Hematopoietic multipotent progenitor cell treated with erythropoietin and hydrocortisone succinate and interleukin-3 and kit ligand, for 15 days (in vitro differentiated cells): ENCODE measurements at places on chromosomes 7 and 10.

- DNase-seq: no peak
Measured at GRCh38 chr7:46630031-46630430, 709.0 kb upstream of the IGFBP3 start.

DNA sequence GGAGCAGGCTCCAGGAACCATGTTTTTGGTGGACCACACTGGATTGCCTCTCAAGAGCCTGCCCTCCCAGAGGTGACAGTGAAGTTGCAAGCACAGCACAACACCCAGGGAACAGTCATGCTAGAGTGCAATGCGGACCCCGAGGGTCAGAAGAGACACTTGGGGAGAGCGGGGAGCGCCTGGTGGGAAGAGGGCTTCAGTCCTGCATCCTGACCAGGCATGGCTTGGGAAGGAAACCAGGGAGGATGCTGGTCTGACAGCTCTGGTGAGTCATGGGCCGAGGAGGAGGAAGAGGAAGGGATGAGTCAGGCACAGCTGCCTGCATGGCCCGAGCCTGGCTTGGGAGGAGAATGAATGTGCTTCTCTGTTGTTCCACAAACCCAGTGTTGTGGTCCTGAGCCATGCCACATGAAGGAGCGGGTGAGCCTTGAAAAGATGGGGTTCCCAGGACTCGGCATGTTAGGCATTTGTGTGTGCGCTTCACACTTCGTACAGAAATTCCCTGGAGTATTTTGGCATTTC is 29.5 kb upstream of the ANKRD2 start:
- no peak for DNase-seq

- DNase-seq: no peak
Measured at GRCh38 chr10:821322-821721, 110.2 kb downstream of the LARP4B start.

- no peak for DNase-seq
Measured at GRCh38 chr7:47477191-47478016, 104.5 kb downstream of the TNS3 start.

DNA sequence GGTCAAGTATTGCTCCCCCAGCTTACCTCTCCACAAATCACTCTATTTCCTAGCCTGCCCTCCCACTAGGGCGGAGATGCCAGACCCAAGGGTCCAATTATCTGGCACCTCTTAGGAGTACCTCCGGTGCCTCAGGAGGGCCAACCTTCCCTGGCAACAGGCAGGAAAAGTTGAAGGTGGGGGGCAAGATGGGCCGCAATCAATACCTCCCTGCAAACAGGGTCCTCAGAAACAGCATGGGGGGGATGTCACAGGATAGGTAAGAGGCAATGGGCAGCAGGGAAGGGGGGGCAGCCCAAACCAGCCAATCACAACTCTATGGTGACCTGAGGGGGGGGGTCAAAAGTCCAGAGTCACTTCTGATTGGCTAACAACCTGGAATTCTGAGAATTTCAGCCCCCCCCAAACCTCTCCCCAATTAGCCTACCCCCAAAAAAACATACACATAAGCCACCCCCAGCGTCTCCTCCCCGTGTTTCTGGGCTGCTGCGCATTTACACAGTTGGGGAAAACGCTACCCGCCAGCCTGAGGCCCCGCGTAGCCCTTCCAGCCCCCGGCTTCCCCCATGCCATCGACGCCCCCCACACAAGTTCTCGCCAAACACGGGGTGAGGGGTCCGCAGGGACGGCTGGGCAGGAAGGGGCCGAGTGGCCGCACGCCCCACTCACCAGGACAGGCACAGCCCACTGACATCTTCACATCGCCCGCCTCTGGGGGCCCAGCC is 589 bp downstream of the LDB1 start:
- DNase-seq: peak; percentile 61

DNA sequence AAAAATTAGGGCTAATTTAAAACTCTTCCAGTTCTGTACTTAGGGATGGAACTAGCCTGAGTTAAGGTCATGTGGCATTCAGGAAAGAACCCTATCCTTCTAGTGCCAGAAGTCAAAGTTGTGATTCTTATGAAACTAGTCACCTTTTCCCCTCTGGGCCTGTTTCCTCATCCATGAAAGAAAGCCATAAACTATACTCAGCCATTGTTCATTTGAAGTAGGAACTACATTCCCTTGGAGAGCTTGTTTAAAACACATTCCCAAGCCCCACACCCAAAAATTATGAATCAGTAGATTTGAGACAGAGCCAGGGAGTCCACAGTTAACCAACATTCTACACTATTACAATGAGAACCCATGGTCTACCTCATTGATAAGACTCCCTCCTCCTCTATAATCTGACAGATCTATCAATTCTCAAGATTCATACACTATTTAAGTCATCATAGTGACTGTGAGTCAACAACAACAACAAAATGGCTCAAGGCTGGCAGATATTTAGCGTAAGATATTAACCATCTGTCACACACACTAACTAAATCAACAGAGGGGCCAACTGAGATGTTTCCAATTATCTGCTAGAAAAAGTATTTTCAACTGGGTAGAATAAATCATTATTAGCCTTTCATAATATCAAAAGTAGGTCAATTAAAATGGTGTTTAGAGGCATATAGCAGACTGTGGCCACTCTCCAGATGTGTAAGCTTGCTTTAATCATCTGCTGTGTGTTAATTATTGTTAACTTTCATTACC is 102.3 kb downstream of the SLC25A13 start:
- DNase-seq: no peak

DNA sequence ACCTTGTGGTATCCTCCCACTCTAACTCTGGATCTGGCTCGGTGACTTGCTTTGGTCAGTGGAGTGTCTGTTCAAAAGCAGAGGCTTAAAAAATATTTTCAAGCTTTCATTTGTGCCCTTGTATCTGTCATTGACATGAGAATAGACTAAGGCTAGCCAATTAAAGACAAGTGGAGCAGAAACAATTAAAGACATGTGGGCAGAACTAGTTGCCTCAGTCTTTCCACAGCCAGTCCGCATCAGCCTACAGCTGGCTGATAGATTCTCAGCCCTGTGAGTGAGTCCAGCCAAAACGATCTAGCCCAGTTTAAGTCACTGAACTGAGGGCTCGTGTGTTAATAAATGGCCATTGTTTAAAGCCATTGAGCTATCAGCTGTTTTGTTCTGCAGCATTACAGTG is 185.2 kb upstream of the DGKB start:
- DNase-seq: no peak

- no peak for DNase-seq
Measured at GRCh38 chr7:108434010-108434409, 22.2 kb downstream of the NRCAM start.

GRCh38 chr7:133056370-133057238 is 25.3 kb downstream of the CHCHD3 start:
- no peak for DNase-seq

- no peak for DNase-seq
Measured at GRCh38 chr10:113665806-113666354, 2.0 kb upstream of the NRAP start.

DNA sequence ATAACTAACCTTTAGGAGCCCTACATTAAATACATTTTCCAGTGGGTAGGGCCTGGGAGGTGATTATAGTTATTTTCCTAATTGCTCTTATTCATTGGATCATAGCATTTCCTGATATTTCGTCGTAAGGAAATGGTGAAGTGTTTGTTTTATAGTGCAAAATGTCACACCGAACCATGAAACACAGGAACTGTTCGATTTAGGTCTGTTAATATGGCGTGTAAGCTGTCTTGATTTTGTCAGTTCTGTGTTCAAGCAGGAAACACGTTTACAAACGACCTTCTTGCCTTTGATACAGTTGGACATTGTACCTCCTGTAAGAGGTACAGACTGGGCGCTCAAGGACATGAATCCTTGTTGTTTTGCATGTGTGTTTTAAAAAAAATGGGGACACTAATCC is 14.8 kb downstream of the RBM17 start:
- DNase-seq: no peak

DNA sequence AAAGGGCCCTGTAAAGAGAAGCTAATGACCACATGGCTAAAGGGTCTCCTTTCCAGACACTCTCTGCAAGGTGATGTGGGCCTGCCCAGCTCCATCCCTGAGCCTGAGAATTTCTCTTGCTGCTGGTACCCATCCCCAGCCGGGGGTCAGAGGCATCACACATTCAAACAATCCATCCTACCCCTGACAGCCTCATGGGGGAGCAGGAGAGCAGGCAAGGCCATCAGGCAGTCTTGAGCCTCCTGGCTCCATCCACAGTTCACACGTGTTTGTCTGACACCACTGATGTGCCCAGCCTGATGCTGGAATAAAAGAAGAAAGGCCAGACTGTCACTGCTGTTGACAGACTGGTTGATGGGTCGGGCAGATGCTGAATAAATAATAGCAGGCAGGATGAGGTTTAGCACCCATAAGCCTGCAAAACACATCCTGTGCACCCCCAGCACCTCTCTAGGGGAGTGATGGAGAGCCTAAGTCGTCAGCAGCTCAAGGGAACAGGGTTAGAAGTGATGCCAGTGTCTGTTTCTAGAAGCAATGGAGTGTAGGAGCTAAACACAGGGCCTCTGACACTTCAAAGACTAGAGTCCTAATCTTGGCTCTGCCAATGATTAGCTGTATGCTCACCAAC is 43.5 kb downstream of the TLL2 start:
- no peak for DNase-seq

DNA sequence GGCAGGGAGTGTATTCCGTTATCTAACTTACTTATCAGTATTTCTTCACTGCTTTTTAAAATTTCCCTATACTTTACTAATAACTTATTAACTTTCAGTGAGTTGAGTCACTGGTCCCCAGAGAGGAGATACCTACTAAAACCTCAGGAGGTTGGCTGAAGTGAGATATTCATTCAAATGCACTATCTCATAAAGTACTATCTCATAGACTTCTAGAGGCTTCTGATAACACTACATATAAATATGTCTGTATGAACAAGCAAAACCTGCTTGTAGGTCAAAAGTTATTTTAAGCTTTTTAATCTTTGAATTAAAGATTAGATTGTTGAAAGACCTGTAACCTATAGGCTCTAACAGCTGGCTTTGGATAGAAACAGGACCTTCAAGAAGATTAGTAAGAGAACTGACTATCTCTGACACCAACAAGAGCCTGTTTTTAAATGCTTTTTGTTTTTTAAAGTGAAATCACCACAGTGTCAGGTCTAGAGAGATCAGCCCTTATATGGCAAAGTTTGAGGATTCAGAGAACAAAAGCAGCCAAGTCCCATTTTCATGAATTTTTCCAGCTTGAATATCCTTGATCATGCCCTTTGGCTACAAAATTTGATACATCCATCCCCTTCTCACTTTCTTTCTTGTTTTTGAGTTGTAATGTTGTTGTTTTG is 242.2 kb downstream of the ARL4A start:
- no peak for DNase-seq

DNA sequence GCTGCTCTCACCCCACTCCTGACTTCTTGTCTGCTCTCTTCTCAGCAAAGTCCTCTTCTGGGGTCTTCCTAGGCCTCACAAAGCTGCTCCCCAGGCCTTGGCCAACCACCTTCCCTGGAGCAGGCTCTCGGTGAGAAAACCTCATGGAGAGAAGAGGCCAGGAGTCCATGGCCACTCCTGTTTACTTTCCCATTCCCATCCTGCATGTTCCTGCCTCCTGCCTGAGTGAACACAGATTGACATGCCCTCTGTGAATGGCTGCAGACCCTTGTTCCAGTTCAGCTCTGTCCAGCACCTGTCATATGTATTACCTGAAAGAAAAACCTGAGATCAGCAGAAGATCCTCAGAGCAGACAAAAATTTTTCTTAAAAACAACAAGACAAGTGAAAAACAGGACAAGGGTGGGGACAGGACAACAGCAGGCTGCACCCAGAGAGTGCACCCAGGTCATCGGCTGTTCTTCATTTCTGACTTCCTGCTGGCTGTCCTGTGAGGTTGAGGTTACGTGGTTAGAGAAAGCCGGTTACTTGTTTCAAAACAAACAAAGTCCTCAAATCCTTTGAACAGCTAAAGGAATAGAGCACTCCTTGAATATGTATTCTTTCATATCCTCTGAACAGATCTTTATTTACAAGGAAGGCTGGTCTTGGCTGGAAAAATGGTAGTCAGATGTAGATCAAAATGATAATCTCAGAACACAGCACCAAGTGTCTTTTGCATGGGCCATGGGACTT is 34.0 kb upstream of the DLD start:
- DNase-seq: no peak

- DNase-seq: no peak
Measured at GRCh38 chr7:73395538-73396503, 37.8 kb upstream of the FZD9 start.

- no peak for DNase-seq
Measured at GRCh38 chr10:29559996-29560395, 74.8 kb downstream of the SVIL start.

DNA sequence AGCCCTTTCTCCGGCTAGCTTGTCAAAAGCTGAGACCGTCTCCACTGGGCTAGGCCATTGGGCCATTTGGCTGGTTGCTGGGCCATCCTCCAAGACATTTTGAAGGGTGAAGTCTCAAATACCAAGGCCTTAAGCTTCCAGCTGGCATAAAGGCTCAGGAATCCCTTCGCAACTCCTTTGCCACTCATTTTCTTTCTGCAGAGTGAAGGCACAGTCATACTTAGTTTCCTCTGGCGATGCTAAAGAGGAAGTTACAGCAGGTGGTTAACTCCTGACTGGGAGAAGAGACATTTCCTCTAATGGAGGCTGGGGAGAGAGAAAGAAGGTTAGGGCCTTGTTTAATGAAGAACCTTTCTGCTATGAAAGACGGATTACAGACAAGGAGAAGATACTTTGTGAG is 4.8 kb upstream of the REPIN1 start:
- no peak for DNase-seq

DNA sequence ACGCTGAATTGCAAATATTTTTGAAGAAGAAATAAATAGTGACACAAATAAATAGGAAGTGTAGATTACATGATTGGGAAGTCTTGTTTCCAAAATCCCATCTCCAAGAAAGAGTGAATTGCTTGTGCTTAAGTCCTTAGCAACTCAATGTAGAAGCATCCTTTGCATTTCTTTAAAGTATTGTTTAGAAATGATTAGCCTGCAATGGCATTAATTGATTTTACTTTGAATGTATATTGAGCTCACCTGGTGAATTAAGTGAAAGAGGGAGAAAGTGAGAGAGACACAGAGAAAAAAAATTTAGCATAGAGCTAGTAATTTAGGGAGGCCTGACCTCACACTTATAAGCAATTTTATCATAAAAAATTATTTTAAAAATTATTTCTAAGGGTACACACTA is 49.0 kb upstream of the PCLO start:
- no peak for DNase-seq
